ENCODE measurements at places on chromosomes 2 and 18.

- no peak for DNase-seq
Observed at GRCh38 chr2:121723316-121723715, 13.4 kb downstream of the NIFK start.

DNA sequence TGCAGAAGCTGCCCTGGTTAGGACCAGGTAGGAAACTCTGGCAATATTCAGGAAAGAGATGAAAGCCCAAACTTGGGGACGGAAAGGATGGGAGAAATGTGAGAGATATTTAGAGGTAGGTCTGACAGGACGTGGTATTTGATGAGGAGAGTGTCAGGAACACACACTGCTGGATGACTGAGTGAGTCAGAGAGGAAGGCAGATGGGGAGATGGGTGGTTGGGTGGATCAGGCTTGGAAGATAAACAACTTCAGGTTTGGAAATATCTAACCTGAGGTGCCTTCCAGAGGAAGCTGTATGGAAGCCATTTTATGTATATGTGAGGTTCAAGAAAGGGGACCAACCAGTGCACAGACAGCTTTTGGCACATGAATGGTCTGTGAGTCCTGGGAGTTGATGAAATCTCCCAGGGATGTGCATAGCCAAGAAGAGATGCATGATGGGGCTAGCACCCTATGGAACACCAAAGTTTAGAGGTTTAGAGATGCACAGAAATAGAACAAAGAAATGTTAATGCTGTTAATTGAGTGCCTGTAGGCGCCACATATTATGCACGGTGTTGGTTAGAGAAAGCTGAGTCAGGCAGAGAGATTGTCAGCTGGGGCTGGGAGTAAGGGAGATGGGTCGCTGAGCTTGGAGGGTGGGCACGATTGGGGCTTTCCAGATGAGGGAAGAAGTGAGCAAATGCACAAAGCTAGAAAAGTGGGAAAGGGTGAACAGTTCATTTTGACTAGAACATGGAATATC, 101.0 kb downstream of the VIT start:
- DNase-seq = no peak

DNA sequence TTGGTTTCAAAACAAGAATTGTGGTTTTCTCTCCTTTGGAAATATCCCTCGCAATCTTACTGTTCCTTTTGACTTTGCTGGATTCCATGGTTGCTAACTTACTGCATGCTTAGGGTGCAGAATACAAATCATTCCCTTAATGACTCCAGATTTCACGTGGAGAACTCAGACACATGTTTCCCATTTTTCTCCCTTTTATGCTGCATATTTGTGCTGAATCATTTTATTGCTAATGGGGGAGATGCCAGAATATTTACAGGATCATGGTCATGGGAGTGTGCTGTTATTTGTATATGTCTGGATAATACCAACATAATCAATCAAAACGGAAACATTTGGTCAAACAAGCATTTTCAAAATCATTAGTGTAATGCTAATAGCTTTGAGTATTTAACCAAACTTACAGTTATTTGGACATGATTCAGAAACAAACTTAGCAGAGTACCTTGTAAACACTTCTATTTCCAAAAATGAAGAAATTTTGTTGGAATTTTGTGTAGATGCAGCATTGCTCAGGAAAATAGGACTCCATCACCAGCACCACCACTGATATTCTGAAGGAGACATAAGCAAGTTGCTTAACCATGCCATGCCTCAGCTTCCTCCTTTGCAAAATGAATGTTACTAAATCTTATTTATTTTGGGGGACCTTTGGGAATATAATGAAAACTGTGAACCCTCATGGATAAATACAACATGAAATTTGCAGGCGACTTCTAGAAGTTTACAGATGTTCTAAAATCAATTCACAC, 122.5 kb upstream of the RND3 start:
- DNase-seq = no peak

GRCh38 chr2:65557616-65558573, 125.5 kb upstream of the SPRED2 start:
- no peak for DNase-seq

DNA sequence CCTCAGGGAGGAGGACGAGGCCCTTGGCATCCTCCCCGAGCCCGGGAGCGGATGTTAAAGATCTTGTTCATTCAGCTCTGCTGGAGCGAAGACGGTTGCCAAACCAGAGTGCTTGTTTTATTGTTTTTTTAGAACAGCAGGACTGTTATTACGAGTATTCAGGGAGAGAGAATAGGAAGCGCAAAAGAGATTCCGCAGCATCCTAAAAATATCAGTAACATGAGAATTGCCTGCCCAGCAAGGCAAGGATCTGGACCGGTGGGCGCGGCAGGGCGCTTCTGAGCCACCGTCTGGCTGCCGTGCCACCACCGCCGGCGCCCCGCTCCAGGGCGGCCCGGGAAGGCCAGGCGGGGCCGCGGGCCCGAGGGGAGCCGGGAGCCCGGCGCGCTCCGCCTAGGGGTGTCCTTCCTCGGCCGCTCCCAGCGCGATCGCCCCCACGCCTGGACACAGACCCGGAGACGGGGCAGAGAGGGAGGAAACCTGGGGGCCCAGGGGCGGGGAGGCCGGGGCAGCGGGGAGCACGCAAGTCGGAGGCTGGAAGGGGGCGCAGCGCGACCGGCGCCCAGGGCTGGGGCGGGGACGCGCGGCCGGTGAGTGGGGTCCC, 843 bp downstream of the CYS1 start:
- DNase-seq = no peak

DNA sequence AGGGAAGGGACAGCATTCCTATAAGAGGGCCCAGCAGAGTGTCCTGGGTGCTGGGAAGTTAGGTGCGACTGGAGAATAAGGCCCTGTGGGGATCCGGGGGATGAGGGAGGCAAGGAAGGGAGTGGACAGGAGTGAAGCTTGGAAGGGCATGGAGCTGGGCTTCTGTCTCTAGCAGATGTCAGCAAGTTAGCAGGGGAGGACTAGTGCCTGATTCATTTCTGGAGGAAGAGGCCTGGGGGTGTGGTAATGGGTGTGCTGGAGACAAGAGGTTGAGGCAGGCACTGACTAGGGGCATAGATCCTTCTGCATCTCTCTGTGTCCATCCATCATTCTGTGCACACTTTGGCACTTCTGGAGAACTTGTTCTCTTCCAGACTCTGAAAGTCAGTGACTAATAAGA, 134.7 kb downstream of the ACOXL start:
- DNase-seq = no peak

- no peak for DNase-seq
Observed at GRCh38 chr2:164145093-164145987, 409.5 kb upstream of the FIGN start.

DNA sequence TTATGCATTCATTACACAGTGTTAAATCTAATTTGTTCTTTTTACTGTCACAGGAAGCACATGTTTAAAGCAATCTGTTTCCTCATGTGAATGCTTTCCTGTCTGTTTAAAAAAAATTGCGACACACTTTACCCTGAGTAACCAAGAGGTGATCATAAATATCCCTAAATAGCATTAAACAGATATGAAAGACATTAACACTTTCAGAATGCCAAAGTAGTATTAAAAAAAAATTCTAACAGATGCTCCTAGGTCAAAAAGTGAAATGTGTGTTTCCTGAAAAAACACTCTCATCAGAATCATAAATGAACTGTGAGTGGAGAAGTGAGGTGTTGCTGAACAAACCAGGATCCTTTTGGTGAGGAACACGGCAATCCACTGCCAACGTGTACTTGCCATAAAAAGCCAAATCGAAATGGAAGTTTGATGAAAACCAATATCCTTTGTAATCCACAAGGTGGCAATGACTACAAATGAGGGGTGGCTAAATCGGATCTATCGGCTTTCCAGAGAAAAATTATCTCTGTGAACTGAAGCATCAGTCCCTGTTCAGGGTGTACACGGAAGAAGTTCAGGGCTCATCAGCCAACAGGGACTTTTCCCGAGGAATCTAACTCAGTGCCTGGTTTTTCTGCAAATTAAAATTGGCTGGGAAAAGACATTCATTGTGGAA, 248.9 kb downstream of the TCF4 start:
- DNase-seq = no peak

DNA sequence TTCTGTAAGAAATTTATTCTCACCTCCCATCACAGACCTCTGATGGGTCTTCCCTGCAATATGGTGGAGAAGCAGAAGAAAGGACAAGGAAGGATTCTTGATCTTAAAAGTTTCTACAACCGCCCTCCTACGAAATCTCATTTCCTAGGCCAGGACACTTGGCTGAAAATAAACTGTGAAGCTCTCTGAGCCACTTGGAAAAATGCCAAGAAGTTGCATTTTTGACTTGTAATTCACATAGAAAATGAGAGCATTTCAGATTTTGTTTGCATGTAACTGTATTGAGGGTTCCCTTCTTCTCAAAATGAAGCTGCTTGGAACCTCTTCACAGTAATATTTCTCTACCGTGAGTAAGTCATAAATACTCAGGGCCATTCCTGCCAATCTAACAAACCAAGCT, 458.3 kb upstream of the SLC14A2 start:
- no peak for DNase-seq

- no peak for DNase-seq
Observed at GRCh38 chr2:53512071-53512826, 255.4 kb upstream of the CHAC2 start.

DNA sequence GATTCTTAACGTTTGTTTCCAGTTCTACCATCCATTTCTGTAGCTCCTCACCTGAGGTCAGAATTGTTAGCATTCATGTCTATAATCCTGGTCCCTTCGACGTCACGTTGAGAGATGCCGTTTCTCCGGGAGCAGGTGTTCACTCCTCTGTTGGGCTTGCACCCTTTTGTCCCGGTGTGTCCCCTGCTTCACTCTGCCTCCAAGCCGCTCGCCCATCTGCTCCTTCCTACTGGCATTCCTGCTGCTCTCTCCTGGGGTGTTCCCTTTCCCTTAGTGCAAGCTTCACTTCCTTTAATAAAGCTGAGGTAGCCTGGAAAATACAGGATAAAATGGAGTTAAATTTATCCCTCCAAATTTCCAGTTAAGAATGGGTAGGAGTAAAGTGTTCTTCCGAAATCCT, 61.9 kb upstream of the CABYR start:
- no peak for DNase-seq

GRCh38 chr2:130864830-130865800, 28.4 kb downstream of the ARHGEF4 start:
- DNase-seq = no peak

- DNase-seq = no peak
Observed at GRCh38 chr2:229335877-229336346, 64.8 kb upstream of the PID1 start.

- DNase-seq = no peak
Observed at GRCh38 chr2:62527478-62528210, 21.6 kb upstream of the TMEM17 start.

DNA sequence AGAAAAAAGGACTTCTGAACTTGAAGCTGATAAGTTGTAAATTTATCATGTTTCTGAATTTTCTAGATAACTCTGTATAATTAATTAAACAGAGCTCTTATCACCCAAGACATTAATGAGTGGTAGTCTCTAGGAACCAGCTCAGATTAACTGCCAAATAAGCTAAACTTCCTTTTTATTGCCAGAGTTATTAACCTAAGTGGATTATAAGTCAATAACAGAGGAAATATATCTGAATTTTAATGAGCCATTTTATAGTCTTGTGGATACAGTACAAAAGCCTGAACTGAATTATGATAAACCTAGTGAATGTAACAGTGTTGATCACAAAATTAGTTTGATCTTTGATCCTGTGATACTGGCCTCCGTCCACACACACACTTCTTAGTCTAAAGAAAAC, 111.5 kb downstream of the COMMD1 start:
- no peak for DNase-seq

DNA sequence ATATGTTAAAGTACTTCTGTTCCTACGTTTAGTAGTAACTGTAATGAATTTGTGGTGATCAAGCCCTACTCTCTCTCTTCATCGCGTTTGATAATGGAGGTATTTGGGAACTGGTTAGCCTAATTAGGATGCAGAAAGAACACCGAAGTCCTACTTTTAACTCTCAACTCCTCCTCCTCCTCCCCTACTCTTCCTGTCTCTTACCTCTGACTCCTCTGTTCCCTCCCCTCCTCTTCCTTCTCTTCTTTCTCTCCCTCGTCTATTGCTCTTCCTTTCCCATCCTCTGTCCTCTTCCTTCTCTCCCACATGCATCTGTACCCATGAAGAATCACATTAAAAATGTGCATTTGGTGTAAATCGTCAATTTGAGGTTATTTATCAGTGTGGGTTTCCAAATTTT, 57.8 kb downstream of the RMDN2 start:
- no peak for DNase-seq

DNA sequence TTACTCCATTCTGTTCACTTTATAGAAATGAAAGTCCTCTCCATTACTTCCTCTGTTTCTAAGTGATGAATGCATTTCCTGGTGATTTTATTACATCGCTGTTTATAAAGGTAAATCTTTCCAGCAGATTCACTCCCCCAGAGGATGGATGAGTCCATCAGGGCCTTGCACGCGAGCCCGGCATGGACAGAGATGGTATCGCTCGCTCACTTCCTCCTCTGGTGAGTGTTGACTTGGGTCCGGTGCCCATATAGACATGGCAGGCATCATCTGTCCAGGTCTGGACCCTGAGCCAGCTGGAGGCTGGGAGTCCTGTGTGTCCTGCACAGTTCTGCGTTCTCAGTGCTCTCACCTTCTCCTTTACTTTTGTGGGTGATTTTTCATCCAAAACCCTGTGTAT, 733.6 kb upstream of the SALL3 start:
- DNase-seq = no peak

GRCh38 chr2:189437926-189438325, 3.3 kb upstream of the WDR75 start:
- no peak for DNase-seq

DNA sequence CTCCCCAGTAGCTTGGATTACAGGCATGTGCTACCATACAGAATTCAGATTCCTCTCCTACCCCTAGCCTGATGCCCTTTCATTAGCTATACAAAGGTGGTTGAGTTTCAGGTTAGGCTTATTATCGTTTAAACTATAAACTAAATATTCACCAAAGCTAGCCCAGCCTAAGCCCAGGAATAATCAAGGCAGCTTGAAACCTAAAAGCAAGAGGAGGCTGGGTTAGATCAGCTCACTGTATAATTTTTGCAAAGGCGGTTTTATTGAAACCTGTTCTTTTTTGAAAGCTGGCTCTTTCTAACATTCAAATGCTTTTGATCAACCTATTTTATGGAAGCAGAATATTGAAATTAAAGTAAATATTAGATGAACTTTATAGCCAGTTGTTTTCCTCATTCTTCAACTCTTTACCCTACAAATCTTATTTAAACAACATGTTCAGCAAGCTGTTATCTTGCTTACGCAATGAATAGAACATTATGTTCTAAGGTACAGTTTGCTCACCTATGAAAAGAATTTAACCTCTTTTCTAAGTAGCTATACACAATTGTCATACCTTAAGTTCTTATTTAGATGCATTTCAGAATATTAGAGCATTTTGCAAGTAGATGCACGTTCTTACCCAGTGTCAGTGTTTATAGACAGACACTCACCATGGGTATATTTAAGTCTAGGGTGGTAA, 241.6 kb downstream of the NEDD4L start:
- no peak for DNase-seq

Data from CD4-positive, alpha-beta T cell treated with Interleukin-15 for 1 hour (primary cell).